Left ventricle myocardium superior (tissue), 1 donor: ENCODE measurements at places on chromosomes 2 and 18.

DNA sequence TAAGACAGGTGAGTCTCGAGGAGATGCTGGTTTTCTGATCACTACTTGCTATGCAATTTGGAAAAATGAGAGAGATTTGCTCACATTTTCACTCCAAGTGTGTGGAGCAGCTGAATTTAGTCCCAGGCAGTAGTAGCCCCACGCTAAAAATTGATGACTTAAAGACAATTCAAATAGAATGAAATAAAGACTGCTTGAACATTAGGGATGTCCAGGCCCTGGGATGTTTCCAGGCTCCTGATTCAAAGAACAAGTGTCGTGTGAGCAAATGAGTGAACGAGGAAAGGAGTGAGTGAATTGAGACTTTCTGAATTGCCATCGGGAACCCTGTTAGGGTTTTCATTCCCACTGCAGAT is 37.3 kb upstream of the MRPL19 start:
- DNase-seq, result no peak

- DNase-seq, result no peak
These were observed 85.0 kb downstream of the RBM43 start for GRCh38 chr2:151176661-151177060.

DNA sequence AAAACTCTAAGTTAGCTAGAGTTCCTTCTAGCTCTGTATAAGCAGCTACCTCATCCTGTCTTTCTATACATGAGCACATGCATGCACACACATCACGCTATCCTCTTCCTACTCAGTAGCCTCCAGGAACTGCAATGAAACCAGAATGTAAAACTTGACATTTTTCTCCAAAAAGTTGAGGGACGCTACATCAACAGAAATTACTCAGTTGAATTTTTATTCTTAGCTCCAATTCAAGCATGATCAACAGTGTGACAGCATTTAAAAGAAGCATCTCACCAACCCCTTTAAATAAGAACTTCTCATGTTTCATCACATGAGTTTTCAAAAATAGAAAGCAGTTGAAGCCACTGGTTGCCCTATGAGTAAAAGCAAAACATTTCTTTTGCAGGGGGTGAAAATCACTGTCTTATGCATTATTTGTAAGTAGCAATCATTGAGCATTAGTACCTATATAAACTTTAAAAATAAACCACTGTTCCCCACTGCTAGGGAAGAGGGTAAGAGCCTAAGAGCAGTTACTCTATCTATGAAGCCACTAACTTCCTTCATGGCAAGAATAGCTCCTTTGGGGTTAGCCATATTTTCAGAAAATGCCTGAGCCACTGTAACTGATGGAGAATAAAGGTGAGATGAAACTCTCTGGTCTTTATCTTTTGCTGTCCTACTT is 77.9 kb upstream of the ARL5A start:
- no peak for DNase-seq

- DNase-seq, result no peak
These were observed 90.3 kb downstream of the AKAIN1 start for GRCh38 chr18:5106730-5107129.

- DNase-seq, result no peak
These were observed 19.5 kb downstream of the INPP4A start for GRCh38 chr2:98463988-98464771.

DNA sequence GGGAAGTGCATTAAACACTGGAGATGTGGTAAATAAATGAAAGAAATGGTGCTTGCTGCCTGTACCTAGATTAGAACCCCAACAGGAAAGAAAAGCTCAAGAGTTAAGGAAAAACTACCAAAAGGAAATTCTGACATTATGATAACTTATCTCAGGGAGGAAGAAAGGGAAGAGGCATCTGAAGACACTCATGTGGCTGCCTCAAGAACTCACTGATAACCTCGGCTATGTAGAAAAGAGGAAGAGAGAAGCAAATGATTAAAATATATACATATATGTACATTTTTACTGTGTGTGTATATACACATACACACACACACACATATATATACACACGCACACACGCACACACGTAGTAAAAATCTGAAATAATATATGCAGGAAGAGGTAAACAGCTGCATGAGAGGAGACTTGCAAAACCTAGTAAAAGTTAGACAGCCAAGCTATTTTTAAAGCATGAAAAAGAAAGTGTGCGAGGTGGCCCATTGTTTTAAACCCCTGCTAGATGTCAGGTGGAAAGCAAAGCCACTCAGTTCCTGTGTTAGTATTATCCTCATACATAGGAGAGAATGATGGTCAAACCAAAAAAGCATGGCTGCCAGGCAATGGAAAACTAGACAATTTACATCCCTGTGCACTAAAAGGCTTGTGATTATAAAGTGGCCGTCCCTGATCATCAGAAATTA is 483.0 kb upstream of the NRP2 start:
- DNase-seq, result no peak

DNA sequence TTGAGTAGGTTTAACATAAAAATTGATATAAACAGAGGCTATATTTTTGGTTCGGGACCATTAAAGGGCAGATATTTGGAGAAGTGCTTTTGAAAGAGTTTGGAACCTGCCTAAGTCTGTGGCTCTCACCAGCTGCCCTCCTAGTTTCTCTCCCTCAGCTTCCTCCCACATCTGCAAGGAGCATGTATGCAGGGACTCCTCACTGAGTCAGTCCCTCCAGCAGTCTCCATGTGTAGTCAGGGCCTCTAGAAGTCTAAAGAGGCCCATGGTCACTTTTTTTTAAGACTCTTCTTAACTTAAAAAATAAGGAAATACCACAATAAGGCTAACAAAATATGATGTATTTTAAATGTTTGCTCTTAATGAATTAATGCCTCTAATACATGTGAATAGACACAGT is 220.0 kb upstream of the TANK start:
- DNase-seq, result no peak

DNA sequence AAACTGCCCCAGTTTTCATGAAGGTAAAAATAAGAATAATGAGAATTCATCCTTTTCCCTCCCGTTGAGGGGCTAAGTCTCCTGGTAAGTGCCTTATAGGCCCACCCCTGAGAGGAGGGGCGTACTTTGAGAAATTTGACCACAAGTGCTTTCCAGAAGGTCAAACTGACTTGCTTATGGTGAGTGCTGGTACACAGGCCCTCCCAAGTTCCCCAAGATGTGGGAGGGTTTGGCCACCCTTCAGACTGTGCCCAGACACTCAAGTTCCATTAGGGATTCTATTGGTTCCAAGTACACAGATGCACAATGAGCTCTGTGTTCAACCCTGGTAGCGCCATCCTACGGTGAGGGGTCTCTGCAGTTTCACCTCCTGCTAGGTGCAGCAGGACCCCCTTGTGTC is 205.1 kb downstream of the CTIF start:
- no peak for DNase-seq

DNA sequence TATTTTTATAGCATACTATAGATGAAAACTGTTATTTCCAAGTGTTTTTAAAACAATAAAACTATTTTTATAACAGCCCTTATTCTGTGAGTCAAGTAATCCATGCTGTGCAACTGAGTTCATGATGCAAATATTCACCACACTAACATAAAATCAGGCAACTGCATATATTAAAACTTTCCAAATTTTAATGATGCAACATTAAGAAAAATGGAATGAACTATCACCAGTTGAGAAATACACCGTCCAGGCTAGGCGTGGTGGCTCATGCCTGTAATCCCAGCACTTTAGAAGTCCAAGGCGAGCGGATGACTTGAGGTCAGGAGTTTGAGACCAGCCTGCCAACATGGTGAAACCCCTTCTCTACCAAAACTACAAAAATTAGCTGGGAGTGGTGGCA is 114.5 kb downstream of the CDH2 start:
- no peak for DNase-seq

DNA sequence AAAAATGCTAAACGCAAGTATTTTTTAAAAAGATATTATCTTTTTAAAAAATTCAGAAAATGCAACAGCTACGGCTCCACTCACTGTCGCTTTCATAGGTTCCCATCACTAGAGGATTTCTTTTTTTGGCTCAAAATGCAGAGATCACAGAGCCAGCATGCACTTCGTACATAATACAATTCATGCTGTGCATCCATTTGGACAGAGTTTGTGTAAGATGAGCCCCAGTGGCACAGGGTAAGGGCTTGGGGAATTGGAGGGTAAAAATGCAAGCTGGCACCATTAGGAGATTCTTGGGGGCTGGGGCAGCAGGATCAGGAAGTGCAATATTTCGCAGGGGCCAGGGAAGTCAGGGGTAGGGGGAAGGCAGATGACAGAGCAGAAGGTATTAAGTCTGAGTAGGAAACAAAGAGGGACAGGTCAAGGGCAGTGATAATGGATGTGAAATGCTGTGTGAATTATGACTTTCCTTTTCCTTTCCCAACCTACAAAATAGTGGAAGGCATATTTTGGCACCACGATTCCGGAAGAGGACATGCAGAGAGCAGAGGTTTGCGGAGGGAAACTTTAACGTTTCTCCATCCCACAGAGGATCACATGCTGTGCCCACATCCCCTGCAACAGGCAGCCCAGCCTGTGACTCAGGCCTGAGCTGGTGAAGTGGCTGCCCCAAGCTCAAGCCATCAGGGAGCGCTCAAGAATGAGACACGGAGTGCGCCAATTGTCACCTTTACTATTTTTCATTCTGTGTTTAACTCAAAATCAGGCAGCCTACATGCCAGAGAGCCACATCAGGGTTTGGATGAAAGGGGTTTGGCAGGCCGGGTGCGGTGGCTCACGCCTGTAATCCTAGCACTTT is 4.7 kb downstream of the CAPG start:
- DNase-seq, result peak; percentile 59

- DNase-seq, result no peak
These were observed 28.3 kb downstream of the ADAM23 start for GRCh38 chr2:206471524-206472062.

- DNase-seq, result peak; percentile 75
These were observed 28.5 kb downstream of the SLC20A1 start for GRCh38 chr2:112674229-112674628.

GRCh38 chr2:219282943-219283581 is 3.9 kb downstream of the DNAJB2 start:
- no peak for DNase-seq

GRCh38 chr18:46755315-46756024 is 1.4 kb downstream of the ST8SIA5 start:
- DNase-seq, result no peak

GRCh38 chr2:103445347-103445746 is 683.5 kb downstream of the TMEM182 start:
- DNase-seq, result no peak

DNA sequence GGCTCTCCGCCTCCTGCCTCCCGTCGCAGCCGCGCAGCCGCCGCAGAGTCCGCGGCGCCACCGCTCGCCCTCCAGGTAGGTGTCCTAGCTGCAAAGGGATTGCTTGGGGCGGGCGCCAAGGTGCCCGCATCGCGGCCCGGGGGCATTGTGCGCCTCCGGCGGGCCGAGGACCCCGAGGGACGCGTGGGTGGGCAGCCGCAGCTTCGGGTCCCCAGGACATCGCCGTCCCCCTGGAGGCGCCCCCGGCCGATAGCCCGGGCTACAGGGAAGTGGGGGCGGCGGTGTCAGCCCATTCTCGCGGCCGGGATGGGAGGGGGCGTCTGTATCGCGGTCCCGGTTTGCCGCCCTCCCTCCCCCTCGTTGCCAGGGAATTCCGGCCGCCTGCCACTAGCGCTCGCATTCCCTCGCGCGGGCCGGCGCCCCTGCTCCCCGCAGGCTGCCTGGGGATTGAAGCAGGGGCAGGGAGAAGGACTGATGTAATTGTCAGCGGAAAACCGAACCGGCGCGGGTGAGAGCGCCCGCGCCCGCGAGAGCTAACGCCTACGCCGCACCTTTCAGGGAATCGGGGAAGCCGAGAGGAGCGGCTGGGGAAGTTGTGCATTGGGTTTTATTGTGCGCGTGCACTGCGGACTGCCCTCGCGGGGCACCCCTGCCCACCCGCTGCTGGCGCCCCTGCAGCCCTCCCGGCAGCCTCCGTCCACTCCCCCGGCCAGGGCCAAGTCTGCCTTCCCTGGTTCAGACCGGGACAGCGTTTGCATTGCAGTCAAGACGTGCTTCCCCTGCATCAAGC is 483 bp downstream of the OSBPL6 start:
- DNase-seq, result peak; percentile 61

- DNase-seq, result no peak
These were observed 47.5 kb upstream of the ACSL3 start for GRCh38 chr2:222813177-222813843.

DNA sequence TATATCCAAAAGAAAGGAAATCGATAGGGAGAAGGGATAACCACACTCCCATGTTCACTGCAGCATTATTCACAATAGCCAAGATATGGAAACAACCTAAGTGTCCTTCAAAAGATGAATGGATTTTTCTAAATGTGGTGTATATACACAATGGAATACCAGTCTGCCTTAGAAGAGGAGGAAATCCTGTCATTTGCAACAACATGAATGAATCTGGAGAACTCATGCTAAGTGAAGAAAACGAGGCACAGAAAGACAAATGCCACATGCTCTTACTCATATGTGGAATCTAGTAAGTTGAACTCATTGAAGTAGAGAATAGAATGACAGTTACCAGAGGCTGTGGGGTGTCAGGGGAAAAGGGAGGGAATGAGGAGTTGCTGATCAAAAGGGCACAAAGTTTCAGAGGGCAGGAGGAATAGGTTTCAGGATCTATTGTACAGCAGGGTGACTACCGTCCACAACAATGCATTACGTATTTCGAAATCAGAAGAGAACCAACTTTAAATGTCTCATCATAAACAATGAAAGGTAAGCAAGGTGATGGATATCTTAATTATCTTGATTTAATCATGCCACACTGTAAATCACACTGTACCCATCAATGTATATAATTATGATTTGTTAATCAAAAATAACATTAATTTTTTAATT is 46.1 kb downstream of the SIGLEC15 start:
- no peak for DNase-seq

DNA sequence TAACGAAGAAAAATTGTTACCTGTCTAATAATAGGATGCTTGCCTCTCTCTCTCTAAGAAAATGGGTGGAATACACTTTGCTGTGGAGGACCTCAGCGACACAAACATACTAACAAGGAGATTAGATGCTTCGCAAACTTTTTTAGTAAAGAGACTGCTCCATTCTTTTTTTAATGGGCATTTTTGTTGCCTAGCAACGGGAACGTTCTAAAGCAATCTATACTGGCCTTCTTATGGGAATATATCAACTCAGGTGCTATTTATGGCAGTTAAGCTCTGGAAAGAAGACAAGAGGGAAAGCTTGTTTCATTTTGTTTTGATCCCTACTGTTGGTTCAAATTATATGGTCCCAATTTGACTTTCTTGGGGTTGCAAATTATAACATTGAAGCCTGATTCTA is 86.8 kb upstream of the CBLN2 start:
- DNase-seq, result no peak
